ENCODE measurements at places on chromosomes 6 and 20. TPM values are rescaled to one million over a fixed set of nuclear protein-coding genes. Genes with fewer than 3 reads are reported as not detected.

ZNF334 gene
- total RNA-seq: not detected

ETV7 gene
- 0.13 TPM for total RNA-seq

ALDH8A1 gene
- total RNA-seq: 0.18 TPM

XKR7 gene
- 0.02 TPM for total RNA-seq

MKKS gene
- 25.9 TPM for total RNA-seq

C6orf163 gene
- total RNA-seq: 0.19 TPM

ULBP3 gene
- total RNA-seq: 4.0 TPM

OR12D3 gene
- not detected for total RNA-seq

CRIP3 gene
- 0.83 TPM for total RNA-seq
